ENCODE measurements at places on chromosomes 3 and 15. TPM values are rescaled to one million over a fixed set of nuclear protein-coding genes. Genes with fewer than 3 reads are reported as not detected.

The INSYN1 gene
- 1.2 TPM for total RNA-seq

The SPATA16 gene
- total RNA-seq = not detected

The GOLGA6A gene
- total RNA-seq = not detected

The GOLGA8G gene
- not detected for total RNA-seq

The GFM1 gene
- 44.4 TPM for total RNA-seq

The MLF1 gene
- total RNA-seq = 14.9 TPM

The PDIA3 gene
- 180 TPM for total RNA-seq

The CFAP20DC gene
- total RNA-seq = 1.3 TPM

The ERICH6 gene
- 0.41 TPM for total RNA-seq

The CCK gene
- total RNA-seq = not detected

Data from fibroblast of the aortic adventitia (primary cell).